Amygdala (tissue), 56 donors: ENCODE measurements at places on chromosomes 13 and 19.
A peak's percentile ranks its signal among the peaks of the same experiment; 100 is the strongest.

DNA sequence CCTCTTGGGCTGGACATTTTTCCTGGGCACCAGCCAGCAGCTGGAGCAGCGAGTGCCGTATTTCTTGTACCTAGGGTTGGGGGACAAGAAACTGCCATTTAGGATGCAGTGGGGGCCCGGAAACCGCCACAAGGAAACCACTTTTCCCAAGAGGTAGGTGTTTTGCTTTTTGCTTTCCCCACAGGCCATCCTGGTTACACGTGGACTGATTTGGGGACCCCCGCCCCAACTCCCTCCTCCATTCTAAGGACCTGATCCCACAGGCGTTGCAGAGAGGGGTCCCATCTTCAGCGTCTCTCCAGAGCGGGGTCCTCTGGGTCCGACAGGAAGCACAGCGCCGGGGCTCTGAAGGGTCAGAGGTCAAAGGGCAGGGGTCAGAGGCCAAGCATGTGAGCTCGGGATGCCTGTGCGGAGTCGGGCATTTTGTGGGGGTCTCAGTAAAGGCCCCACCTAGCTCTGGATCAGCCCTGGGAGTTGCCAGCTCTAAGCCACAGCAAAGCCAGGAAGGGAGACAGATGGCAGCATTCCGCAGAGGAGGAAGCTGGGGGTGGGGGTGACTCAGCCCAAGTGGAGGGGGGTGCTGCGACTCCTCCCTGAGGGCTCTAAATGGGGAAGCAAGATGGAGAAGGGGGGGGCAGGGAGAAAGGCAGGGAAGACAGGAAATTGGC is 4.3 kb downstream of the ZGLP1 start:
- DNase-seq, result peak; percentile 41

- no peak for DNase-seq
These were observed 36.4 kb downstream of the PIP5K1C start for GRCh38 chr19:3663838-3664237.

DNA sequence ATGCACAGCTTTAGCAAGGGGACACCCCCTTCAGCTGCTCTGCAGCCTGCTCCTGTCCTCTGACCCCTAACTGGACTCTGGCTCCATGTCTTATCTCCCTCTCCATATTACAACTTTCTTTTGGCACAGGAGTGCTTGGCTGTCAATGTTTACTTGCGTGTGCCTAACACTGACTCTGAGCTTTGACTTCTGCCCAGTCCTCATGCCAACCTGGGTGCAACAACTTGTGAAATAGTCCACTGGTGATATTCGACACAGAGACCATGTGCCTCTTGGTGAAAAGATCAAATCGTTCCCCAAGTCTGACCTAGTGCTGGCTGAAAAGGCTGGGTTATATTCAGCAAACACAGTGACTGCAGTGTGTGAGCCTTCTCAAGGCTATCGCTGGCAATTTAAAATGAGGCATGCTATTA is 34.1 kb upstream of the KLF12 start:
- no peak for DNase-seq

- DNase-seq, result no peak
These were observed 579 bp downstream of the RPS9 start for GRCh38 chr19:54201172-54201701.

GRCh38 chr19:6632002-6632621 is 37.8 kb downstream of the TNFSF14 start:
- peak; percentile 47 for DNase-seq

DNA sequence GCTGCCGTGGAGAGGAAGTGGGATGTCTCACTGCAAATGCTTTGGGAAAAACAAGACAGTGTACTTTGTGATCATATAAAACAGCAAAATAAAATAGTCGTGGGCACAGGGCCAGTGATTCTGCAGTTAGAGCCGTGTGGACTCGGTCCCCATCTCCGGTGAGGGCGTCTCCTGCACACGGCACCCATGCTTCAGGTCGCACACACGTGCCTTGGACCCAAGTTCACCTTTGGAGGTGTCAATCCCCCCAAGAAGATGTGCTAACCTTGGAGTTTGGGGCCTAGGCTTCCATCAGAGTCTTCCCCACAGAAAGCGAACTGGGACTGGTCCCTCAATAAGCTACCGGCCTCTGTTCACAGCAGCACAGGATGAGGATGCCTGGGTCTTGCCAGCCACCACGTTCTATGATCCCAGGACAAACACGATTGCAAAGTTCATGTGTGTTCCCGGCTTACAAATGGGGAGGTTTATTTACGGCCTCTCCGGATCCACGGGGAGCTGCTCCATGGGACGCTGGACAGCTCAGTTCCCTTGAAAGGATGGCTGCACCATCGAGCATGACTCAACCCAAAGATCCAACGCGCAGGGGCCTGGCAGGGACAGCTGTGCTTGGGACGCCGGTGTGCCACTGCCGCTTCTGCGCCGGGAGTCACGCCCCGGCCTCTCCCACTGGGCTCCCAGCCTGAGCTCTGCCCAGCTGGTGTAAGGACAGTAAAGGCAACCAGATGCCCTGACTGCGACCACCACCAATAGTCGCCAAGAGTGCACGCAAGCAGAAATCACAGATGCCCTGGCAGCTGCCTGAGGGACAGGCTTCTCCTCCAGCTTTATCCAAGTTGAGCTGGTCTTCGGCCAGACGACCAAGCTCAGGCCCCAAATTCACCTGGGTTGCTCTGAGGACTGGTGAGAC is 8.6 kb downstream of the GAS6 start:
- DNase-seq, result no peak

DNA sequence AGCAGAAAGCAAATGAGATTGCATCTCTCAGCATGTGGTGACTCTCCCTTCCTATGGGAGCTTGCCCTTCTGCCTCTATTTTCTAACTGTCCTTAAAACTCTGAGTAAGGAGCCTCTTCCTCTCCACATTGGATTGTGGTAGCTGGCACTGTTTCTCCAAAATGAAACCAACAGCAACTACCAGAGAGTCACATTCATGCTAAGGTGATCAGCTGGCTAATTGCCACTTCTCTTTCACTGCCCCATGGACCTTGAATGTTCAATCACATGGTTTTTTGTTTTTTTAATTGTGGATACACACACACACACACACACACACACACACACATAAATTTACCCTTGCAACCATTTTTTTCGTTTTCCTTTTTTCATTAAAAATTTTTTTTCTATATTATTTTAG is 154.7 kb upstream of the TSC22D1 start:
- DNase-seq, result no peak
